Activated CD4-positive, alpha-beta T cell treated with anti-CD3 and anti-CD28 coated beads, Interleukin-2, amount 10 ng/mL, durations not matched to agents 7 days and 5 days (primary cell): ENCODE measurements at places on chromosomes 4 and X.
A peak's percentile ranks its signal among the peaks of the same experiment; 100 is the strongest.

GRCh38 chr4:6942238-6942800, 32.7 kb downstream of the TBC1D14 start:
- peaks cover 12% of the 10 kb centered on the region for H3K36me3 ChIP-seq
- H3K27ac ChIP-seq = peak overlapping the region; percentile 89
- peak; percentile 62 for DNase-seq
- peaks cover 57% of the 10 kb centered on the region for H3K4me1 ChIP-seq

DNA sequence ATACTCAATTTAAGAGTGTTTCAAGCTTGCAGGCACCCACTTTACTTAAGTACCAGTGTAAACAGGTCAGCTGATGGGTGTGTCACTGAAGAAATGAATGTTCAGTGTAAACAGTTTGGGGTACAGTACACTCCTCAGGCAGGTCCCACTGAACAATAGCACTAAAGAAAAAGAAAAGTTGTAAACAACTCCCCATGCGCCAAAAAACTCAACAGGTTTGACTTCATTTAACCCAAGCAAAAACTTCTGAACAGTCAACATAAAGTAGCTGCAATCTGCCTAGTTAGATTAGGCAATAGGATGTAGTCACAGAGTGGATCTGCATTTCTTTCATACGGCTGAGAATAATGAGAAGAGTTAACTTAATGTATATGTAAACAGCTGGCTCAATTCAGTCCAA, 93.2 kb downstream of the FAM13A start:
- peaks cover 13% of the 10 kb centered on the region for H3K36me3 ChIP-seq
- H3K4me3 ChIP-seq = no peak overlapping the region
- H3K4me1 ChIP-seq = peaks cover 10% of the 10 kb centered on the region
- no peak overlapping the region for H3K27ac ChIP-seq

GRCh38 chr4:40573593-40574311, 55.9 kb downstream of the RBM47 start:
- H3K27me3 ChIP-seq = peaks cover 2% of the 10 kb centered on the region
- peaks cover 23% of the 10 kb centered on the region for H3K4me1 ChIP-seq
- no peaks in the 10 kb centered on the region for H3K36me3 ChIP-seq
- DNase-seq = no peak
- no peak overlapping the region for H3K4me3 ChIP-seq

GRCh38 chr4:109065006-109065405, 237.5 kb downstream of the COL25A1 start:
- no peaks in the 10 kb centered on the region for H3K36me3 ChIP-seq
- no peak for DNase-seq
- peaks cover 12% of the 10 kb centered on the region for H3K27me3 ChIP-seq
- H3K27ac ChIP-seq = no peak overlapping the region
- H3K4me1 ChIP-seq = no peaks in the 10 kb centered on the region

- H3K27ac ChIP-seq = peak overlapping the region; percentile 93
- peaks cover 65% of the 10 kb centered on the region for H3K4me1 ChIP-seq
- peak overlapping the region; percentile 93 for H3K4me3 ChIP-seq
- DNase-seq = peak; percentile 54
Measured at GRCh38 chr4:37892641-37893040, 1.8 kb downstream of the TBC1D1 start.

GRCh38 chrX:132488180-132488705, 595 bp downstream of the MBNL3 start:
- DNase-seq = peak; percentile 32
- H3K36me3 ChIP-seq = peaks cover 5% of the 10 kb centered on the region
- peak overlapping the region; percentile 96 for H3K27ac ChIP-seq
- peaks cover 60% of the 10 kb centered on the region for H3K4me1 ChIP-seq
- no peaks in the 10 kb centered on the region for H3K27me3 ChIP-seq

DNA sequence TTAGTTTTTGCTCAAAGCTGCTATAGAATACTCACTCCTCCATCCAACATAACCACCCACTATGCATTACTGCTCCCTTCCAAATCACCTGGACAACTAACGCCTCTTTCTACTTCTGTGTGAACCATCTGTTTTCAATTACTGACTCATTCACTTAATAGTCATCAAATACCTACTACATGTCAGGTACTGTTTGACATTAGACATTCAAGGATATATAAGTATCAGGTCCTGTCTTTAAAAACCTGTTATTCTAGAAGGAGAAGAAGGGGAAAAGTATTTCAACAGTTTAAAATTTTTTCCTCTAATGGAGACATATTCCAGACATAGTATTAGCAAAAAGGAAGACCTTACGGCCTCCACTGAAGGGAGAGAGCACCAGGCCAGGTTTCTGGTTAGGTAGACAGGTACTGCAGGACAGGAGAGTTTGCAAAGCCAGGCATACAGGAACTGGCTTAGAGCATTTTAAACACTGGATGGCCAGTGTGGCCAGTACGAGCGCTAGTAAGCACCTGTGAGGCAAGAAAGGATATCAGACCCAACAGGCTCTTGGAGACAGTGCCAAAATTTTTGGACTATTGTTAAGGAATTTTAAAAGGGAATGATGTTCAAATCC, 39.0 kb downstream of the SH3RF1 start:
- no peak overlapping the region for H3K27ac ChIP-seq
- no peak for DNase-seq
- H3K4me3 ChIP-seq = no peak overlapping the region

GRCh38 chr4:7058792-7059191, 9.1 kb downstream of the GRPEL1 start:
- DNase-seq = no peak
- peaks cover 16% of the 10 kb centered on the region for H3K4me1 ChIP-seq
- H3K27ac ChIP-seq = no peak overlapping the region

DNA sequence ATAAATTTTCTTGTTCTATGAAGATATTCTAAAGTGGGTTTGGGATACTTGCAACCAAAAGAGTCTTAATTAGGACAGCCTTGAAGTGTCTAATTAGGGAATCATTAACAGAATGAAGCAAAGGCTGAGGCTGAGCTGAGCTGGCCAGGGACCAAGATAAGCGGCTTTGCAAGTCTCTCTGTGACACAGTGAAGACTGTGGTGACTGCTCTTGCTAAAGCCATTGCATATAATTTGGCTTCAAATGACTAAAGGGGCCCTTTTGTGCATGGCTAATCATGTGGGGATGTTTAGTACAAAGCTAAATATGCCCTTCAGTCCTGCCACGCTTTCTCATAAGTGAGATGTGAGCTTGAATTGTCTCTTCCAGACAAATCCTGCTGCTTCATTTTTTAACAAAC, 31.2 kb upstream of the GYPA start:
- H3K4me1 ChIP-seq = peaks cover 16% of the 10 kb centered on the region
- no peaks in the 10 kb centered on the region for H3K36me3 ChIP-seq
- H3K27me3 ChIP-seq = peaks cover 17% of the 10 kb centered on the region
- no peak overlapping the region for H3K4me3 ChIP-seq
- DNase-seq = no peak
- H3K27ac ChIP-seq = no peak overlapping the region

DNA sequence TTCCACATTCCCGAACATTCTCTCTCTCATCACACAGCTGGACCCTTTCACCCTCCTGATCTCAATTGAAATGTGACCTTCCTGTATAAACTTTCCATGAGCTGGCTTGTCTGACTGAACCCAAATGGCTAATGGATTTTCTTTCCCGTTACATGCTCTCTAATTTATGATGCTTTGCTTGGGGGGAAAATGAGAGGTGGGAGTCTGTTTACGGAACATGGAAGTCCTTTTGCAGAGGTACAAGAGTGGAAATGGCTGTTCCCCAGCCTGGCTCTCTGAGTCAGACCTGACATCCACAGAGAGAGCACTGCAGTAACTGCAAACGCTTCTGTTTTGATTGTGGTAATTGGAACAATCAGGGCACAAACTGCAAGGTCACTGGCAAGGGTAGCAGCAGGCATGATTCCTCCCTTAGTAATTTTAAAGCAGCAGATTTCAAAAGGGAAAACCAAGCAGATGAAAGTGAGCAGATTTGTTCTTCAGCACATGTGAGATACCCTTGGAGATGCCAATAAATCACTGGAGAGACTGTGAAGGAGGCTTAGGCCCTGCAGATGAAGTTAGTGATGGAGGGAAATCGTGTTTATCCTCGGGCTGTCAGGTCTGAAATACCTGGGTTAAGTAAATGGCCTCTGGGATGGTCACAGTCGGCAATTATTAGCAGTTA, 83.9 kb downstream of the SNCA start:
- H3K27ac ChIP-seq = no peak overlapping the region
- H3K36me3 ChIP-seq = no peaks in the 10 kb centered on the region
- DNase-seq = no peak

- peaks cover 2% of the 10 kb centered on the region for H3K4me1 ChIP-seq
- H3K4me3 ChIP-seq = no peak overlapping the region
- no peaks in the 10 kb centered on the region for H3K27me3 ChIP-seq
- no peak overlapping the region for H3K27ac ChIP-seq
- peak; percentile 43 for DNase-seq
Measured at GRCh38 chr4:83054928-83055327, 19.9 kb downstream of the COPS4 start.
